NCI-H187 treated with DMSO at 0.1 percent for 48 hours (cell line): ENCODE measurements at places on chromosomes 7 and 10.
A peak's percentile ranks its signal among the peaks of the same experiment; 100 is the strongest.

- DNase-seq = no peak
Measured at GRCh38 chr10:23337616-23338015, 7.0 kb downstream of the C10orf67 start.

DNA sequence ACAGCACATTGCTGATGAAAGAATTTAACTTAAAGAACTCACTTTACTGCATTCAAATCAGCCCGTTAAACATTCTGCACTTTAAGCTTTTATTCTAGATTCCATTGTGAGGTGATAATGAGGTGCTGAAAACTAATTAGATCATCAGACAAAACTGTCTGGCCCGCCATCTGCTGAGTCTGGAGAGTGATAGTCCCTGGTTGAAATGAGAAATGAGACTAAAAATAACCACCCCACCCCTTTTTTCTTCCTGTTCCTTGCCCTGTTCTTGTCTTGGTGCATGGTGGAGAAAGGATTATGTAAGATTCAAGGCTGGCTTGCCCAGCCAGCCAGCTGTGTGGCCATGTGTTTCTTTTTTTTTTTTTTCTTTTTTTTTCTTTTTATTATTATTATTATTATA lies 277.0 kb upstream of the COBL start:
- DNase-seq = no peak

DNA sequence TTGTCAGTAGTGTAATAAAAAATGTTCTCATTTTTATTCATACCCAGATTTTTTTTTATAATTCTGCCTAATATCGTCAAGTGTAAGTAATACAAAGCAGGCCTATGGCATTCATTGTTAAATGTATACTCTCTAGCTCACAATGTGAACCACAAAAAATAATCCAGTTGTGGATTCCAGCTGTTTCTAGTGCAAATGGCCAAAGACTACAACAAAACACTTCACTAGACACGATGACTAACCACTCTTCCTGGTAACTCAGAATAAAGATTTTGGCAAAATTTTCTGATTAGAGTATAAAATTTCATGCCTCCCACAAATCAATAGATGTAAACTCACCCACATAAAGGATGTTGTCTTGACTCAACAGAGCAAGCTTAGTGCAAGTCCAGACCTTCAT lies 396.6 kb downstream of the DGKB start:
- DNase-seq = no peak

- DNase-seq = peak; percentile 84
Measured at GRCh38 chr7:127962589-127963361, 68.5 kb downstream of the LRRC4 start.

- DNase-seq = no peak
Measured at GRCh38 chr7:69808391-69808790, 210.1 kb downstream of the AUTS2 start.

DNA sequence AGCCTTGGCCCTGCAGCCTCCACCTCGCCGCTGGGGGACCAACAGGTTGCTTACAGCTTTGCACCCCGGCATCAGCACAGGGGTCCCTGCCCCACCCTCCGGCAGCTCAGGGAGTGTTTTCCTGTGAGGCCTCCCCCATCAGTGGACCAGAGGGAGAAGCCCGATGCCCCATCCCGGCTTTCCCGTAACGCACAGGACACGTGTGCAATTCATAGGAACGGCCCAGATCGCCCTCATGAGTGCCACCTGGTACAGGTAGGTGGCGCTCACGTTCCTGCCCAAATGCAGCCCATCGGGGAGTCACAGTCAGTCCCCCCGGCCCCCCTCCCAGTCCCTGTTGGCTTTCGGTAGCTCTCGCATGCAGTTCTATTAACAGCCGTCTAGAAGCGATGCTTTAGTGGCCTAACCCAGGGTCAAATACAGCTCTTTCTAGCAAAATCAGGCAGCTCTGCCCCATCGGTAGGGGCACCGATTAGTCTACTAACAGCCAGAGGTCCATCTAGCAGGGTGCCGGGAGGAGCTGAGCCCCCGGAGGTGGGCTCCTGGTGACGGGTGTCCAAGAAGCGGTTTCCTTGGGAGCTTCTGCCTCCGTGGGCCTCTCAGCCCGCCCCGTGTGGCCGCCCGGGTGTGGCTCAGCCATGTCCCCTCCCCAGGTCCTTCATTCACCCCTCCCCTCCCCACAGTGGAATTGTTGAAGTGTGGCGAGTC lies 48.4 kb upstream of the GTF2IRD1 start:
- no peak for DNase-seq
